ENCODE measurements at places on chromosomes 6 and 20.

DNA sequence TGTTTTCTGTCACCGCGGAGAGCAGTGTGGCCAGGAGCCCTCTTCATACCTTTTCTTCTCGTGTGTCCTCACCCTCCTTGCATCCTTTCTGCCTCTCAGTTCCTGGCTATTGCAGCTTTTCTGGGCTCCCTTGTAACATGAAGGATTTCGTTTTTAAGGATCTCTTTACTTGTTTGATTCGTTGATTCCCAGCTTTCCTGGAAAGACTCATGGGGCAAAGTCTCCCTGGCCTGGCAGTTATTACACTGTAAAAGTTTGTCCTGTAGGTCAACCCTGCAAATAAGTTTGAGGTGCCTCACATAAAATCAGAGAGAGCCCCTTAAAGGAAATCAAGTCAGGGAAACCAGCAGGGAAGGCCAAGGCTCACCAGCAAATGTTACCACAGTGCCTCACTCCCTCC lies 70.1 kb downstream of the ISM1 start:
- DNase-seq = no peak

DNA sequence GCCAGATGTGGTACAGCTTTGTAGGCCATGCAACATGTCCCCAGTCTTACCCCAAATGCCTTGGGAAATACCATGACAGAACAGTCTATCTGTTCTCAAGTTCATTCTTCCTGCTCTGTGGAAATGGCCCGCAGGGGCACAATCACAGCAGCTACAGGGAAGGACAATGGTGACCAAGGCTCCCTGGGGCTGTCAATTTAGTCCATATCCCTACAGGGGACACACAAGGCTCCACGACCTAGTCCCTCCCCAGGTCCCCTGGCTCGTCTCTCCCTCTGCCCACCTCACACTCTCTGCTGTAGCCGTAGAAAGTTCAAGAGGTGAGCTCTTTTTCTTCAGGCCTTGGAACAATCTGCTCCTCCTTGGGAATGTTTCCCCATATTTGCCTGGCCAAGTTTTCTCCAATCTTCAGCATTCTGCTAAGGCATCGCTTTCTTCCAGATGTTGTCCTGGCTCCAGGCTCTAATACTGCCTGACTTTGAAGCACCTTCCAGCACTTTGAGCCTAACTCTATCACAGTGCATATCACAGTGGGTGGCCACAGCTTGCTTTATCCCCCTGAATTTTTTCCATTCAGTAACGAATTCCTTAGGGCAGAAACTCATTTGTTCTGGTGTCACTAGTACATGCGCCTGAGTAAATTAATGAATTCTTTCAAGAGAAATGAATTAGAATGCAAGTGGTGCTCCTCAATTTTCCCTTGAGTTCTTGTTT lies 92.6 kb downstream of the MAP3K7 start:
- DNase-seq = no peak

DNA sequence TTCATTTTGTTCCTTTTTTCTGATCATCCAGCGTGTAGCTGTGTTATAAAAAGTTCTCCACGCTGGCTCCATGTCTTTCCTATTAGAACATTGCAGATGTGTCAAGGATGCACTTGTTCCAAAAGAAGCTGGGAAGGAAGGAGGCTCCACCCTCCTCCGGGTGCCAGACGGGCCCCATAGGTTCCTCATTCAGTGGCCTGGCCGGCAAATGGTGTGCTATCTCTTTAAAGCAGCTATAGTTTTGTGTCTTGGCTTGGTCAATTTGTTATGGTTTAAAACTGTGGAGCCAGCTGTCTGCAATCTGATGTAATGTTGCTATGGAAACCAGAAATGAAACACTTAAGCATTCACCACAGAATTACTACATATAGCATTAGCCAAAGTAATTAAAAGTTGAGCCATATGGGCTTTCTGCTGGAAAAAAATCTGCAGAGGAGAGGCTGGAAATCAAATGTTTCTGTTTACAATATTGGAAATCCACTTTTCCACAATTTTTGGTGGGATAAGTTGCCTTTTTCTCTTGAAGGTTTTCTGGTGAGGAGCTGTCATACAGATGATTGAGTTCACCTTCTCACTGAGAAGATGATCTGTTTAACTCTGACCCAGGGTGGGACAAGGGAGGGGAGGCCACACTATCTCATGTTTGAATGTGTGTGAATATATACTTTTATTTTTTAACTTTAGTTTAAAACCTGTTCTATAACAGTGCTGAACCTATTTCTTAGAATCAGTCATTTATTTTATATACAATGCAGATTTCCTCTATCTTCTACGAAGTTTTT lies 167.4 kb downstream of the SASH1 start:
- DNase-seq = peak; percentile 92

GRCh38 chr20:38336726-38337125 lies 9.6 kb upstream of the LBP start:
- DNase-seq = no peak

DNA sequence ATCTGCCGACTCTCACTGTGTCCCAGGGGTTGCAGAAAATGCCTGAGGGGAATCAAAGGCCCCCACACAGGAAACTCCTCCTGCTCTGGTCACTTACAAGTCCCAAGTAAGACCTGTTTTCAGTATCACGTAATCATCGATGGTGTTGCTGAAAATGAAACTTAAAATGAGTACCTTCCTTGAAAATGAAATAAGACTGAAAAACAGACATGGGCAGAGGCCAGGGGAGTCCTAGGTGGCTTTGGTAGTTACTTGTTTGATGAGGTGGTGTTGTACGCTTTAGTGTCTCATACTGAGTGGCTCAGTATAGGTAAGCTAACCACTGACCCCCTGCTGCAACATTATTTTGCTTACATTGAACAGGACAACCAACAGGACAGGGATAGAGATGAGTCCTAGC lies 43.0 kb upstream of the SYNCRIP start:
- no peak for DNase-seq

- no peak for DNase-seq
Observed at GRCh38 chr20:25546048-25546447, 39.3 kb downstream of the NINL start.

- DNase-seq = no peak
Observed at GRCh38 chr6:2441601-2442475, 196.4 kb upstream of the GMDS start.

GRCh38 chr6:134398453-134398852 lies 80.5 kb upstream of the SGK1 start:
- no peak for DNase-seq

GRCh38 chr6:21808045-21808470 lies 214.5 kb downstream of the SOX4 start:
- DNase-seq = peak; percentile 62

- no peak for DNase-seq
Observed at GRCh38 chr6:169045486-169045885, 208.2 kb downstream of the THBS2 start.

GRCh38 chr20:4283016-4283415 lies 267.7 kb upstream of the RNF24 start:
- no peak for DNase-seq

GRCh38 chr20:40572251-40572650 lies 116.8 kb downstream of the MAFB start:
- no peak for DNase-seq

DNA sequence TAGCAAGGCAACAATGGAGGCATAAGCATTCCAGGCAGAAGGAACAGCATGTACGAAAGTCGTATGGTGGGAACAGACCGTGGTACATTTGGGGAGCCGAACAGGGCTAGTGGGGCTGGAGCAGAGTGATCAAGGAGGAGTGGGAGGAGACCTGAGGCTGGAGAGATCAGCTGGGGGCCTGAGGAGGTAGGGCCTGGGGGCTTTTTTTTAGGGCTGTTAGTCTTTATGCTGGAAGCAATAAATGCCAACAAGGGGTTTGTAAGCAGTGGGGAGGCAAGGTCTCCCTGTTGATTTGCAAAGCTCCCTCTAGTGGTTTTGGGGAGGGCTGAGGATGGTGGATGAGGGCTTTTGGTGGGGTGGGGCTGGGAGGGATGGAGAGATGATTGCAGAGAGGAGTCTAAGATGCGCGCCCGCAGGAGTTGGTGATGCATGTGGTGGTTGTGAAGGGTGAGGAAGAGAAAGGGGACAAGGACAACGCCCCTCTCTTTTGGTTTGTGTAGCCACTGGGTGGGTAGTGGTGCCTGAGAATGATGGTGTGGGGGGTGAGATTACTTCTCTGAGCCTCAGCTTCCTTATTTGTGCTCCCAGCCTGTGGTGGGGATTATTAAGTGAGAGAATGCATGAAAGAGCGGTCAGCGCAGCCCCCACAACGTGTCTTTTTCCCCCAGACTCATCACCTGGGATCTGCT lies 74.1 kb upstream of the TOX2 start:
- DNase-seq = no peak

- no peak for DNase-seq
Observed at GRCh38 chr6:166958926-166959861, 2.8 kb upstream of the RNASET2 start.

- no peak for DNase-seq
Observed at GRCh38 chr6:43910149-43910637, 140.2 kb downstream of the VEGFA start.

DNA sequence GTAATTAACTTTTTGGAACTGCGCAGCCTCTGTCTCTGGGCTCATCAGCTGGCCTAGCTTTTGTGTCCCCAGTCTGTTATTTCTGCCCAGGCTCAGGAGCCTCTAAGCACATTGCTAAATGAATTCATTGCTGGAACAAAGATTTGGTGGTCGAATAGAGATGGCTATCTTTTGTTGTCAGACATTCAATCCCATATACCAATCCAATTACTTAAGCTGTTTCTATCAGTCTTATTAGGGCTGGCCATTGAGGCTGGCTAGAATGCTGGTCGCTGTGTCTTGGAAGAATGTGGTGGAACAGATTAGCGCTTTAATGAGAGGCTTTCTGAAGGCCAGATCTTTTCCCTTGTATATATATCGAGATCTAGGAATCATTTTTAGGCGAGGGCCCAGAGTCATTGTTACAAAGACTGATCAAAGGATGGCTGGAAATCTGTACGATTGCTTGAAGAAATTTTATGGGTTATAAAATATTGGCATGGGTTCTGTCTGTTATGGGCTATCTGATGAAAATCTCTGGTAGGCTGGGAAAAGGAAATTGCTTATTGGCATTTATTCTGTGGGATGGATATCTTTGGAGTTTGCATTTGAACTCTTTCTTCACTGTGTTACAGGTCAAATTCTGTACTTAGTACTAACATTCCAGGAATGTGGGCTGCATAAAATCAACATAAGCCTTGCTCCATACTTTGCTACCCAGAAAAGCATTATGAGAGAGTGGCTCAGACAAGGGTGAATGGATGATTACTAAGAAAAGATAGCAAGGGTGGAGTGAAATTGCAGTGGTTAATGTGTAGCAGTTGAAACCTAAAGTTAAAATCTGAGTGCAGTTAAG lies 34.8 kb upstream of the JAG1 start:
- no peak for DNase-seq

DNA sequence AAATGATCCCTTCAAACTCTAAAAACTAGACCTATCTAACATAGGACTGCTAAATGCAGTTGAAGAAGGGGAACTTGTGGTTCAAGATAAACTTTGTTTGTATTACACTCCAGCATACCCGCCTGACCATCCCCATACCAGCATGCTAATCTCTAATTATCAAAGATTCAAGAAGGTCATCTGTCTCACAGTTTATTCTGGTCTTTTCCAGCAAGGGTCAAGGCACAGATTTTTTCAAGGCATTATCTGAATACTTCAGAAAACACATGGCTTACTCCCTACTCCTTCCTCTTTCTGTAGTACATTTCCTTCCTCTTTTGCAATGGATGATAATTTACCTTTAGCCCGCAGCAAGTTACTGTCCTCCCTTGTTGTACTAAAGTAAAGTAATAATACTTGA lies 174.1 kb downstream of the PKHD1 start:
- no peak for DNase-seq

DNA sequence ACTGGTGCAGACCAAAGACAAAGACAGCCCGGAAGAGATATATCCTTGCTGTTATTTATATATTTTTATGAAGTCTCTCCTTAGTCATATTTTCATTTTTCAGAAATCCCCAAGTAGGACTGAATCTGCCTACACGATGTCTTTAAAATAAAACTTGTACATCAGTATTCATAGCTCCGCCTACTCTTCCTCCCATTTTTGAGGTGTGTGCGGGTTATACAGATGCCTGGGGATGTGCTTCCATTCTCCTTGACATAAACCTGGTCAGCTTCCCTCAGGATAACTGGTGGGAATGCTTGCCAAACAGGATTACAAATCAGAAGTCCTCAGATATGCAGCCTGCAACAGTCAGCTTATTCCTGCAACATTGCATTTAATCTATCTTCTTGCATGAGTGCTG lies 264.2 kb downstream of the PHACTR1 start:
- no peak for DNase-seq

- DNase-seq = no peak
Observed at GRCh38 chr20:36532822-36533221, 8.5 kb upstream of the MYL9 start.

- no peak for DNase-seq
Observed at GRCh38 chr6:7489376-7489775, 52.1 kb upstream of the DSP start.

GRCh38 chr6:26471970-26472369 lies 14.2 kb downstream of the BTN2A1 start:
- no peak for DNase-seq

DNA sequence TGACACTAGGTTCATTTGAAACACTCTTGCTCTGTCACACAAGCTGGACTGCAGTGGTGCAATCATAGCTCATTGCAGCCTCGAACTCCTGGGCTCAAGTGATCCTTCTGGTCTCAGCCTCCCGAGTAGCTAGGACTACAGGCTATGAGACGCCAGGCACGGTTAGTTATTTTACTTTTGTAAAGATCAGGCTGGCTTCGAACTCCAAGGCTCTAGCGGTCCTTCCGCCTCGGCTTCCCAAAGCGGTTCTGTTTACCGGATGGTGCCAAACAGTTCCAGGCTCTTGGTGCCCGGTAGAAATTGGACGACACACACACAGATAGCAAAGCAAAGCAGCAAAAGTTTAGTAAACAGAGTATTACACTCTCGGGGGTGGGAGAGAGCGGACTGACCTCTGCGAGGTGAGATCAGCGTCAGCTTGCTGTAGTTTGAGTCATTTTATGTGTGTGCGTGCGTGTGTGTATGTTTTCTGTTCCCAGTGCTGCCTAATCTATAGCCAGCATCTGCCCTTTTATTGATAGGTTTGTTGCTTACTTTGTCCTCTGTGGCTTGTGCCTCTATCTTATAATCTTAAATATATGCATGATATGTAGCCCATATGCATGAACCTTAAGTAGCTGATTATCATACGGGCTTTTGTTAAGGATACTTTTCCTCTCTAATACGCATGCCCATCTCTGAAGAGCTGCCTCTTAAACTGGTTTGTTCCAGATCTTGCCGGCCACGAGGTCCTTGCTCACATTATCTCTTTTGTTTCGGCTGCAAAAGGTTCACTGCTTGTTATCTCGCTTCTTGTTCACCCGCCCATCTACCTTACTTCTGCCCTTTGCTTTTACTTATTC lies 75.2 kb downstream of the OR2B2 start:
- DNase-seq = peak; percentile 77

- no peak for DNase-seq
Observed at GRCh38 chr6:30071858-30072257, 3.7 kb downstream of the RNF39 start.

Data from right forelimb (tissue), 1 donor.